ENCODE measurements at places on chromosomes 6 and 20.

DNA sequence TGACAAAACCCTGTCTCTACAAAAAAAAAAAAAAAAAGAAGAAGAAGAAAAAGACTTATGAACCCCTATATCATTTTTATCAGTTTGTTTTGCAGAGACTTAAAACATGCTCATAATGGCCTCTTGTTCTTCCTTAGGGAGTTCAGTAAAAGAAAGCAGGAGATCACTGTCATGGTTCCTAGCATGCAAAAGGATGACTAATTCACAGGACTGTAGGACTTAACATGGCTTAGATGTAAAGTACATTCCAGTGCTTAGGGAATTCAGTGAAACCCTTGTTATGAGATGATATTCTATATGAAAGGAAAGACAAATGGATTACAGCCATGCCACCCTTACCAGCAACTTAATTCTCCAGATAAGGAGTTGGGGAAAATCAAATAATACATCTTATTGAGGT, 29.5 kb downstream of the EEF1A1 start:
- no peak for DNase-seq

DNA sequence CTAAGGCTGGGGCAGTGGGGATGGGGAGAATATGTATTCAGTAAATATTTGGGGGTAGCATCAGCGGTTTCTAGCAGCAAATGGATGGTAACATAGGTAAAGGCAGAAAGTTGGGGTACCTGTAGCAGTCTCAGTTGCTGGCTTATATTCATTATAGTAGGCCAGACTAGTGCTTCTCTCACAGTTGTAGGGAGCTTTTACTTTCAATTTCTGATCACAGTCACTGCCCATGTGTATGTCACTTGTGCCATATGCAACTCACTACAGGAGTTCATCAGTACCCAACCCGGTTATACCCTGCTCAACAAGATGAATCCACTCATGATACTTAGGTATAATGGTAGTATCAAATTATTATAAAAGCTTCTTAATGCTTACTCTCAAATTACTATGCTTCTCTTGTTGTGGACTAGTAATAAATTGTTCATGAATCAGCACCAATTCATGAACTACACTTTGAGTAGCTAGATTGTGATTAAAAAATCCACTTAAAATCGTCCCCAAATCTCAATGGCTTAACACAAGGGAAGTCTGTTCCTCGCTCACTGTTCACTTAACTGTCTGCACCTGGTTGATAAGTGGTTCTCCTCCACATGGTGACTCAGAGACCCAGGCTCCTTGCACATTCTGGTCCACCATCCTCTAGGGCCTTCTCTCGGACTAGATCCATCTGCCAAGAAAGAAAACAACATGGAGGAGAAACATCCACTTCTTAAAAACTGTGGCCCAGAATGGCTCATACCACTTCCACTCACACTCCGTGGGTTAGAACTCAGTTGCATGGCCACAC, 31.3 kb upstream of the MYLIP start:
- no peak for DNase-seq

DNA sequence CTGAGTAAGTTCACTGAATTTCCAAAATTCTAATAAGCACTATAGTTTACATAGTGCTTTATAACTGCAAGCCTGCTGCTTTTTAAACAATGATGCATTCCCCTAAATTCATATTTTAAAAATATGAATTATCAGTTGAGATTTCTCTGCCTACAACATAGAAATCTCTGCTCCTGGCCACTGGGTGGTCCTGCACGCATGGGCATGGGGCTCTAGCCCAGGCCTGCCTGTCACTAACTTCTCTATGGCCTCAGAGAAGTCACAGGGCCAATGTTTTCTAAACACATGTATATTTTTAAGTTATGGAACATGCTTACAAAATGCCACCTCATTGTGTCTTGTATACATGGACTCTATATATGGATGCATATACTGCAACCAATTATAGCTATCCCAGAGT, 211.0 kb downstream of the FOXC1 start:
- no peak for DNase-seq

GRCh38 chr6:158367816-158368215, 55.6 kb downstream of the TULP4 start:
- DNase-seq, result no peak

- DNase-seq, result no peak
Observed at GRCh38 chr6:101490857-101491256, 97.3 kb downstream of the GRIK2 start.

GRCh38 chr20:10219993-10220750, 1.5 kb downstream of the SNAP25 start:
- no peak for DNase-seq

- DNase-seq, result no peak
Observed at GRCh38 chr20:54083459-54083858, 13.1 kb upstream of the BCAS1 start.

DNA sequence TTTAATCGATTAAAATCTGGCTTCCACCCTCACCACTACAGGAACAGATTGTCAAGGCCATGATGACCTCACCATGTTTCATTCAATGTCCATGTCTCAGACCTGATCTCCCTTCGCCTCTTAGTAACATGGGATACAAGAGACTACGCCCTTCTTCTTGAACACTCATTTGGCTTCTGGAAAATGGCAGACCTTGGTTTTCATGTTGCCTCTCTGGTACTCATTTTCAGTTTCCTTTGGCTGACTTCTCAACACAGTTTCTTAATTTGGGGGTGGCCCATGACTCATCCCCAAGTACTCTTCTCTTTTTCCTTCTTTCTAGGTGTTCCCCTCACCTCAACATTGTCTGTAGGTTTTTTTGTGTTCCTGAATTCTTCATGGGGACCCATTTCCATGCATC, 22.7 kb downstream of the TMX4 start:
- DNase-seq, result no peak

- no peak for DNase-seq
Observed at GRCh38 chr6:157496534-157497095, 115.6 kb downstream of the ZDHHC14 start.

- no peak for DNase-seq
Observed at GRCh38 chr6:75579951-75580350, 21.7 kb upstream of the SENP6 start.

- no peak for DNase-seq
Observed at GRCh38 chr6:79512014-79512413, 25.2 kb downstream of the LCA5 start.

GRCh38 chr6:3136292-3137011, 17.9 kb downstream of the BPHL start:
- DNase-seq, result no peak

DNA sequence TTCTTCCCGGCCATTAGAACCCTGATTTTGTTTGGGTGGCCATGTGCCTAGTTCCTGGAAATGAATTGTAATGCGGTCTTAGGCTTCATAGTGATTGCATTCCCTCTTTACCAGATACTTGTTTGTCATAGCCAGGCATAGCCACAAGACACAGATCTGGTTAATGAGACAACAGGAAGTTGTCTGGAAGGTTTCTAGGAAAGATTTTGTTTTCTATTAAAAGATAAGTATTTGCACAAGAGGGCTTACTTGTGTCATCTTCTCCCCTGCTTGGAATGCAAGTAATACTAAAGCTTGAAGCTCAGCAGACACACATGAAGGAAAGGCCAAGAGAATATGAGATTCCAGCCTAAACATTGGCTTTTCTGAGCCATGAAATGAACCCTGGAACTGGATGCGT, 12.9 kb downstream of the FARS2 start:
- DNase-seq, result no peak

GRCh38 chr6:158648682-158649131, 1.1 kb upstream of the SYTL3 start:
- DNase-seq, result peak; percentile 76

GRCh38 chr6:41171908-41172307, 9.0 kb upstream of the TREM2 start:
- no peak for DNase-seq

- no peak for DNase-seq
Observed at GRCh38 chr6:34174846-34175399, 29.0 kb upstream of the GRM4 start.

- no peak for DNase-seq
Observed at GRCh38 chr6:168447700-168448099, 6.7 kb downstream of the SMOC2 start.

- DNase-seq, result no peak
Observed at GRCh38 chr20:992801-993535, 9.1 kb downstream of the RSPO4 start.

GRCh38 chr6:160102956-160103824, 18.4 kb upstream of the SLC22A1 start:
- DNase-seq, result peak; percentile 33

DNA sequence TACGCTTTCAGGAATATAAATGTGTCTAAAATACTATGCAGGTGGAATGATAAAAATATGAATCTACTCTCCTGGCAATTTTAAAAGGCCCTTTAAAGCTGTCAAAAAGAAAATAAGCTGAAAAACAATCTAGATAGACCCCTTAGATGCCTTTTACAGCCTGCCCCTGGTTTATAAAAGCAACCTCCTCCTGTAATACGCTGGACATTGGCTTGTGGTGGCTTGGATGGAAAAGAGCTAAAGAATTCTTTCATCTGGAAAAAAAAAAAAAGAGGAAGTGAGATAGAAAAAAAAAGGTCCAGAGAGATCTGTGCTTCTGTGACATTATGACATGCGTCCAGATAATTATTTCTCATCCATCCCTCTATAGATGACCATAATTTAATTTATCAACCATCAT, 115.9 kb upstream of the NRSN1 start:
- no peak for DNase-seq

DNA sequence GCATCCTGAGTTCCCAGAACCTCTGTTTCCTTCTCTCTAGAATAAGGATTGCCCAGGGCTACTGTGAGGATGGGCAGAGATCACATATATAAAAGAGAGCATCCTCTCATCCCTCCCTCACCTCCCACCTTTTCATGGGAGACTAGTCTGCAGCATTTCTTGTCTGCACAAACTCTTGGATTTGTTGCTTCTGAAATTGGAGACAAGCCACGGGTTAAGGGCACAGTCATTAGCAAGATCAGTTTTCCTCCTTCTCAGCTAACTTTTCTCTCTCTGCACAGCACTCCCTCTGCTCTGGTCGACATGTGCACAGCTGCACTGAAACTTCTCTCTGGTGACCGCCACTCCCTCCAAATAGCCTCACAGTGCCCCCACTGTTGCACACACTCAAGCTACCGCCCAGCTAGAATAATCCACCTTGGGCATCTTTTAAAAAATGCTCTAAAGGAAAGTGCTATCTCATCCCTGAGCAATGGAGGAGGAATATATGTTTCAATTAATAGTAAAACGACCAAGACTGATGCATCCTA, 50.9 kb upstream of the DUSP22 start:
- no peak for DNase-seq

DNA sequence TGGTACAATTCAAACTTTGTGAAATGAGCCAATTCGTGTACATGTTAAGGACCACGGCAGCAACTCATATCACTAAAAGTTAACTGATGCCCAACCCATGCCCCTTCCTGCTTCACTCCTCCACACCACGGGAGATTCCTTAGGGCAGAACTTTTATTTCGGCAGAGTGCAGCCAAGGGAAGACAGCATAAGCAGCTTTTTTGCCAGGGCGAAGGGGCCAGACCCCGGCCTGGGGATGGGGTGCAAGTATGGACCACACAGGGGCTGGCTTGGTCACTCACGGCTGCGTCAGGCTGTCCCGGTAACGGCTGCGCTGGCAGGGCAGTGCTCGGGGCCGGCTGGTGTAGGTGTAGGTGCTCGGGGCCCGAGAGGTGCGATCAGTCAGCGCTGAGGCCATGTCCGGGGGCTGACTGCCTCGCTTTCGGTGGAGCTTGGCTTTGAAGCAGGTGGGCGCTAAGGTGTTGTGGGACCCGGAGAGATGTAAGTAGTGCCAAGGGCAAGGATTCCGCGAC, 792 bp downstream of the RSPH3 start:
- no peak for DNase-seq

DNA sequence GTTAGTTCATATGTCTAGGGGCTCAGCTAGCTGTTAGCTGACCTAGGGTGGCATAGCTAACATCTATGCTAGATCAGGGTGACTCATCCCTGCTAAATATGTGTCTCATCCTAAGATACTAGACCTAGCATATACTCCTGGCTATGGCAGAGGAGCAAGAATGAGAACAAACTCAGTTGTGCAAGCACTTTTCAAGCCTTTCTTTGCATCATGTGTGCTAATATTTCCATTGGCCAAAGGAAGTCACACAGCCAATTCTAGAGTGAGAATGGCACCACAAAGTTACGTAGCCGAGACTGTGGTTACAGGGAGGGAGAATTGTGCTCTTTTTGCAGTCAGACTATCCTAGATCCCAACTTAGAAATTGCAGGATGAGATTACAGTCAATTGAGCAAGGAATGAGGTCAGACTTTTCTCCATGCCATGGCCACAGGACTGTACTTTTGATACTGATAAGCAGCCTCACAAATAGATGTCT, 78.7 kb downstream of the PLCB4 start:
- peak; percentile 22 for DNase-seq

- no peak for DNase-seq
Observed at GRCh38 chr6:12150812-12151432, 138.8 kb downstream of the HIVEP1 start.

All from brain microvascular endothelial cell (primary cell).